ENCODE measurements at places on chromosomes 11 and 22.

DNA sequence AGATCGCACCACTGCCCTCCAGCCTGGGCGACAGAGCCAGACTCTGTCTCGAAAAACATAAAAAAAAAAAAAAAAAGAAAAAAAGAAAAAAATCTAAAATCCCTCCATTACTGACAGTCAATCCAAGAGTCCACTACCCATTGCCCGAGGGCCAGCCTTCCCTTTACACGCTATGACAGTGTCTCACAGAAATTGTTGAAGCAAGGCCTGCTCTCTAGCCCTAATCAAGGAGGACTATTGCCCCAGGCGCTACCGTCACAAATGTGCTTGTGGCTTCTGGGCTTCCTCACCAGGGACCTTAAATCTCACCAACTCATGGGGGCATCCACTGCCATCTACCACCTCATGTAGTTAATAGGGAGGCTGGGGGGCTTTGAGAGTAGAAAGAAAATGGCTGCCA, 49.9 kb downstream of the UBASH3B start:
- no peak for DNase-seq

GRCh38 chr11:2898366-2899079, 12.9 kb upstream of the CDKN1C start:
- no peak for DNase-seq

- no peak for DNase-seq
Observed at GRCh38 chr11:4430051-4430450, 19.0 kb upstream of the OR52K2 start.

DNA sequence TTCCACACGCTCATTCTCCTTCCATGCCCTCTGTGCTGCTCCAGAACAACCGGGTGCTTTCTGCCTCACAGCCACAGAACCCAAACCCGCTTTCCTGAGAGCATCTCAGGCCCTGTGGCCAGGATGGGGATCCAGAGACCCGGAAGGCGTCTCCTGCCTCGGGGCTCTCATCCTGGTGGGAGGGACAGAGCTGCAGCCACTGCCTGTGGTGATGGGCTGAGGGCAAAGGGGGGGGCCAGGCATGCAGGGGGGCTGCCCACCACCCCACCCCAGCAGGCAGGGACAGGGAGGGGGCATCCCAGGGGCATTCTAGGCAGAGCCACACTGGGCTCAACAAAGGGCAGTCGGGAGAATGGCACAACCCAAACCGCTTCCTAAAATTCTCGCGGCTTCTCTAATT, 41.4 kb downstream of the CERK start:
- no peak for DNase-seq

- DNase-seq, result no peak
Observed at GRCh38 chr11:36234825-36235224, 54.4 kb downstream of the COMMD9 start.

DNA sequence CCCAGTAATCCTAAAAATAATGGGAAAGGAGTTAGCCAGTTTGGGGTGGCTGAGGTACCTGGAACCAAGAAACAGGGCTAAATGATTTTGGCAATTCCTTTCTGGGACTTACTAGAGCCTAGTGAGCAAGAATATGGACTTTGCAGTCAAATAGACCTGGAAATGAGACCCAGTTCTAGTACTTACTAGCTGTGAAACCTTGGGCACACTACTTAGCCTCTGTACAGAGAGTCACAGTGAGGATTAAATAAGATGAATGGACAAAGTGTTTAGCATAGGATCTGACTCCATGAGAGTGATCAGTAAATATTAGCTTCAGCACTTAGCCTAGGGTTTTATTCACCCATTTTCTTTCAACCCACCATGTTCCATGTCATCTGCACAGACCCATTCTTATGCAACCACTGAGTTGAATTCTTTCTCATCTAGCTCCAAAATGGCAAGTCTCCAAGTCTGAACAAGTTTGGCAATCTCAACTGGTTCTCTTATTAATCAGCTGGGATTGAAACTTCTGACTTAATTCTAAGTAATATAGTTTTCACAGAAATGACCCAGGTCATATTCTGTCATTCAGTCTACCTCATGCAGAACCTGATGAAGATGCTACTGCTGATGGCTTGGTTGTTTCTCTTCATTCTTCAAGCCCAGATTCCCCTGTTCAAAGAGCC, 15.0 kb upstream of the SORL1 start:
- no peak for DNase-seq

- DNase-seq, result peak; percentile 73
Observed at GRCh38 chr11:64185175-64185692, 737 bp upstream of the STIP1 start.

DNA sequence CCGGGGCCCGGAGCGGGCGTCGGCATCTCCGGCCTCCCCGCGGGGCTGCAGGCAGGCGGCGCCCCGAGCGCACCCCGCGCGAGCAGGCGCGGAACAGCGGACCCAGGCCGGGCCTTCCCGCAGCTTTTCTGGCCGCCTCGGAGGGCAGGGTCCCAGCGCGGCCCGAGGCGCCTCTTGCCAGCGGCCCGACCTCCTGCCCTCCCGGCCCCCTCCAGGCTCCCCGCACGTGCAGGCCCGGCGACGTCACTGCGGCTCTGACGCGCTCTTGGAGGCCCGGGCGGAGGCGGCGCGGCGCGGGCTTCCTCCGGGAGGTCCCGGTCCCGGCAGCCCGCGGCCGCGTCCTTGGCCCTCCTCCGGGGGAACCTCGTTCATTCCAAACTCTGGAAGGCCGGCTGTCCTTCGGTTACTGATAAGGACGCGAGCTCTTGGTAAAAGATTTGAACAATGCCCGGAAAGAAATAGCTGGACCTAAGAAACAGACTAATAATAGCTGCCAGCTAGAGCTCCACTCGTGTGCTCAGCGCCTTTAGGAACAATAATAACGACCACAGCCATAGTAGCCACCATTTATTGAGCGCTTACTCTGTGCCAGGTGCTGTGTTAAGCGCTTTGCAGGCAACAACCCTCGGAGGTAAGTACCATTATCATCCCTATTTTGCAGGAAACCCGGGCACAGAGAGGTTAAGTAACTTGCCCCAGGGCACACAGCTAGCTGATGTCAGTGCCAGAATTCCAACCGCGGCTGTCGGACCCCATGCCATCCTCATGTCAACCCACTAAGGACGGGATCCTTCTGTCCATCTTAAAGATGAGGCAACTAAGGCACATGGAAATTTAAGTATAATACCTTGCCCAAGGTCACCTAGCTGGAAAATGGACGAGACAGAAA, 39.1 kb upstream of the CREB3L1 start:
- DNase-seq, result peak; percentile 45

- peak; percentile 78 for DNase-seq
Observed at GRCh38 chr11:118953265-118953664, 2.8 kb upstream of the UPK2 start.

DNA sequence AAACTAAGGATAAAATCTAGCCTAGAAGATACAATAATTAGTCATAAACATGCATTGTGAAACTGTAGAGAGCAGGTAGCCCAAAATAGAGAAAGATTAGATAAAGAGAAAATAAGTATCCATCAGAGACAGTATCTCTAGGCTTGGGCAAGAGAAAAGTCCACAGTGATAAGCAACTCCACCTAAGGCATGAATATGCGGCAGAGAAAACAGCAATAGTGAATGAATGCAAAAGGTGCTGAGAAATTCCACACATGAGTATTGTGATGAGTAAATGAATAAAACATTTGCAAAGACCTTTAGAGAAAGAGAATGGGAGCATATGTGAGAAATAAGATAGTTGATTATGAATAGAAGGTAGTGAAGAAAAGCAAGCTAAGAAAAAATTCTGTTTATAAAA, 8.7 kb downstream of the MS4A2 start:
- DNase-seq, result no peak

DNA sequence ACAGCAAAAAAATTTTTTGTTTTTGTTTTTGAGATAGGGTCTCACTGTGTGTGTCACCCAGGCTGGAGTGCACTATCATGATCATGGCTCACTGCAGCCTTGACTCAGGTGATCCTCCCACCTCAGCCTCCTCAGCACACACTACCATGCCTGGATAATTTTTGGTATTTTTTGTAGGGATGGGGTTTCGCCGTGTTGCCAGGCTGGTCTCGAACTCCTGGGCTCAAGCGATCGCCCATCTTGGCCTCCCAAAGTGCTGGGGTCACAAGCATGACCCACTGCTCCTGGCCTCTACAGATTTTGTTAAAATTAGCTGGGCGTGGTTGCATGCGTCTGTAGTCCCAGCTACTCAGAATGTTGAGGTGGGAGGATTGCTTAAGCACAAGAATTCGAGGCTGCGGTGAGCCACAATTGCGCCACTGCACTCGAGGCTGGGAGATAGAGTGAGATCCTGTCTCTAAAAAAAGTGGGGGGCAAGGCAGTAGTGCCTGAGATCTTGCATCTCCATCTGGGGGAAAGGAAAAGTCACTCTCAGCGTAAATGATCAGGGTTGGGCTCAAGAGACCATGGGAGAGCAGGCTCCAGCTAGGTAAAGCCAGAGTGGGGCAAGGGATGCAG, 10.6 kb upstream of the DGKZ start:
- no peak for DNase-seq

- no peak for DNase-seq
Observed at GRCh38 chr11:57150454-57150917, 31.3 kb upstream of the LRRC55 start.

DNA sequence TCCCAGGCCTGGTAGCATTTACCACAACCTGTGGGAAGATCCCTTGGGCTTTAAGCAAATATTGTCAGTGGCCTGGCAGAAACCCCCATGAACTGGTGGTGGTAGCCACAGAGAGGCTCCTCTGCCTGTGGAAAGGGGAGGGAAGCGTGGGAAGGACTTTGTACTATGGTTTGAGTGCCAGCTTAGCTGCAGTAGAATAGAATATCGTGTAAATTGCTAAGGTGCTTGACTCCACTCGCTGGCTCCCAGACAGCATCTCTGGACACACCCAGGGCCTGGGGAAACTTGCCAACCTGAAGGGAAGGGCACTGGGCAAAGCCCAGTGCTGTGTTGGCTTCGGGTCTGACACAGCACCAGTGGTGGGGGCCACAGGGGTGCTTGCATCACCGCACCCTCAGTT, 52.6 kb downstream of the XRRA1 start:
- DNase-seq, result no peak

- DNase-seq, result no peak
Observed at GRCh38 chr22:46102752-46103151, 47.6 kb upstream of the PPARA start.

GRCh38 chr11:108037211-108037610, 28.5 kb downstream of the CUL5 start:
- DNase-seq, result no peak

DNA sequence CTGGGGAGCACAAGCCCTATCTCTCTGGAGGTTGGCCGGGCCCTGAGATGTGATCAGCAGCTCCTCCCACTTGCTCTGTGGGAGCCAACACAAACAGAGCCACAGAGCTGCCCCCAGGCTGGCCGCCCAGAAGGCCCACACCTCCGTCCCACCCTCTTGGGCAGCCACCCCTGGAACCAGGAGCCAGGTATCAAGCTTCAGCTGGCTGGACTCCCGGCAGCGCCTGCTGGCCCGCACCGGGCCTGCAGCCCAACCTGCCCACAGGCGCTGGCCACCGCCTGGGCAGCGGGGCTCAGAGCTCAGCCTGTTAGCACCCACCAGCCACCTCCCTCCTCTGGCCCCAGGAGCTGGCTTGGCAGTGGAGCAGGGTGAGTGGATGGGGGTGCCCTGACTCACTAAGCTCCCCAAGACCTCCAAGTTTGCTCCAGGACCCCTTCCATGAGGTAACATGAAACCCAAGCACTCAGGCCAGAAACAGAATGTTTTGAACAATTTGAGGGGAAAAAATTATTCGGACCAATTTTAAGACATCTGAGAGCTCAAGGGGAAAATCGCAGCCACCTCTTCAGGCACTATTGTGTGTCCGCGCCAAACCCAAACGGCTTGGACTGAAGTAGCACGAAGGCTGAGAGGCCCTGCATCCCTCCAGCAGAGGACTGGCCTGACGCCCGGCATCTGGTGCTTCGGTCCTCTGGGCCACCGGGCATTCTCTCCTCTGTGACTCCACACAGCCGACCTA, 450.8 kb downstream of the SOX6 start:
- peak; percentile 29 for DNase-seq

GRCh38 chr11:84412862-84413261, 1126.7 kb upstream of the CCDC90B start:
- no peak for DNase-seq

DNA sequence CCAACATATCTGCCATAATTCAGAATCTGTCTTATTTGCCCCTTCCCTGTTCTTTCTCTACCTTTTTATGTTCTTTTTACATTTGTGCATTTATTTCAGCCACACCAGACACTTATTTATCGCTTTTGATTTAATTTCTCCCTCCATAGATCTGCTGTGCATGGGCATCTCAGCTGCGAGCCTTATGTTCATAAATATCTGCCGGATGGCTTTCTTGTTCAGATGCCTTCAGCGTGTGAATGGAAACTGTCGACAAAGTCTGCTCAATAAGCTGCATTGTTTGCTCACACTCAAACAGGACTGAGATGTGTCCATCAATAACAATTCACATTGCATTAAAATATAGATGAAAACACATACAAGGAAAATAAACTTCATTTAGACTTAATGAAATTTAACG, 374.6 kb upstream of the FAT3 start:
- no peak for DNase-seq

DNA sequence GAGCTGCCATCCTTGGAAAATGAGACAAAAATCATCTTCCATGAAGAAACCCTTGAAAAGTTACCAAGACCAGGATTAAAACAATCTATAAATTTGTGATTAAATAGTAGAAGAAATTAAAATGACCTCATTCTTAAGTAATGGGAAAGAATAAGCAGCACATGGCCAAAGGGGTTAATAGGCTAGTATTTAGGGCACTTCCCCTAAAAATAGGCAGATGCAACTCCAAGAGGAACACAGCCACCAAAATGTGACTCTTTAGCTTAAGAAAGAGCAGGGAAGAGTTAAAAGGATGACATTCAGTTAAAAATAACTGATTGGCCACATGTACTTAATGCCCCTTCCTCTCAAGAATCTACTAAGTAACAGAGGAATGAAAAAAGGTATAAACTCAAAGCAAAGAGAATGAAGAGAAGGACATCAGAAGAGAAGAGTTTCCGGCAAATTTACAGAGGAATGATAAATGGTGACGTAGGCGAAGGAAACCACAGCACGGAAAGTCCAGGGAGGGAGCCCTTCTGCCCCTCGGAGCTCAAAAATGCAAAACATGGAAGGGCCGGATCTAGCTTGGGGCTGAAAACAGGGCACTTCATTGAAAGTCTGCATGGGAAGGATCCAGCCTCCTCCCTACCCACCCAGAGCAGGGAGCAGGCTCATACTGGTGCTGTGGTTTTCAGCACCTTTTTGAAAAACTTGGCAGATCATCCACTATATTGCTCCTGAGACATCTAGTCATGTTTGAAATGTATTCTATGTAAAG, 17.8 kb downstream of the SCUBE2 start:
- DNase-seq, result no peak

DNA sequence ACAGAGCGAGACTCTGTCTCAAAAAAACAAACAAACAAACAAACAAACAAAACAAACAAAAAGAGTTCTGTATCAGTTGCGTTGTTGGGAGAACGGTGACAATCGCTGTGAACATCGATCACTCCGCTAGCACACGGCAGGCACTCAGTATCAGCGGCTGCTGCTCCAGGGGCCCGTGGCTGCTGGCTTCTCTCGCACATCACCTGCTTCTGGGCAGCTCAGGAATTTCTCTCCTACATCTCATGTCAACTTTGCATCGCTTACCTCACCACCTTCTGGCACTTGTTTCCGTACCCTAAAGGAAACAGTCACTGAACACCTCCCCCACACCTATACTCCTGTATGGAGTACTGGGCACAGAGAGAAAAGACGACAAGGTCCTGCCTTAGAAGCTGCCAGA, 70.3 kb upstream of the WNT7B start:
- DNase-seq, result no peak

All from posterior cingulate gyrus (tissue), 11 donors.